Neuronal stem cell (in vitro differentiated cells): ENCODE measurements at places on chromosomes 13 and 19.

GRCh38 chr19:33679696-33680095, 57.9 kb downstream of the CHST8 start:
- DNase-seq, result no peak

DNA sequence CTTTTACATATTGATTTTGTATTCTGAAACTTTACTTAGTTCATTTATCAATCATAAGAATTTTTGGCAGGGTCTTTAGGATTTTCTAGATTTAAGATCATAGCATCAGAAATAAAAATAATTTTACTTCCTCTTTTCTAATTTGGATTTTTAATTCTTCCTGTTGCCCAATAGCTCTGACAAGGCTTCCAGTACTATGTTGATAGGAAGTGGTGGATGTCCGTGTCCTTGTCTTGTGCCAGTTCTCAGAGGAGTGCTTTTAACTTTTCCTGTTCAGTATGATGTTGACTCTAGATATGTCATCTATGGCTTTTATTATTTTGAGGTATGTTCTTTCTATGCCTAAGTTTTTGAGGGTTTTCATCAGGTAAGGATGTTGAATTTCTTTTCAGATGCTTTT, 7.7 kb upstream of the KIR2DL4 start:
- no peak for DNase-seq

DNA sequence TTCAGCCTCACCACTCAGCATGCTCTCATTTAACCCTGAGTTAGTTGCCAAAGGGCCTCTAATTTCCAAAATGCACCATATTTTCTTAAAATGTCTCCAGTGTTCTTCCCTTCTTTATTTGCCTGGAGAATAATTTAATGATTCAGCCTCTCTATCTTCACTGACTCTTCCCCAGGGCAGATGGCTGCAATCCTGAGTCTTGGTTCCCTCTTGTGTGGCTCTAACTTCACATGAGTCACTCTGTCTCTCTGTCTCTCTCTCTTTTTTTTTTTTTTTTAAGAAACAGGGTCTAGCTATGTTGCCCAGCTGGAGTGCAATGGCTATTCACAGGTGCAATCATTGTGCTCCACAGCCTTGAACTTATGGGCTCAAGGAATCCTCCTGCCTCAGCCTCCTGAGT, 251.4 kb downstream of the VWA8 start:
- no peak for DNase-seq

GRCh38 chr19:8641908-8642547, 11.6 kb downstream of the NFILZ start:
- no peak for DNase-seq

DNA sequence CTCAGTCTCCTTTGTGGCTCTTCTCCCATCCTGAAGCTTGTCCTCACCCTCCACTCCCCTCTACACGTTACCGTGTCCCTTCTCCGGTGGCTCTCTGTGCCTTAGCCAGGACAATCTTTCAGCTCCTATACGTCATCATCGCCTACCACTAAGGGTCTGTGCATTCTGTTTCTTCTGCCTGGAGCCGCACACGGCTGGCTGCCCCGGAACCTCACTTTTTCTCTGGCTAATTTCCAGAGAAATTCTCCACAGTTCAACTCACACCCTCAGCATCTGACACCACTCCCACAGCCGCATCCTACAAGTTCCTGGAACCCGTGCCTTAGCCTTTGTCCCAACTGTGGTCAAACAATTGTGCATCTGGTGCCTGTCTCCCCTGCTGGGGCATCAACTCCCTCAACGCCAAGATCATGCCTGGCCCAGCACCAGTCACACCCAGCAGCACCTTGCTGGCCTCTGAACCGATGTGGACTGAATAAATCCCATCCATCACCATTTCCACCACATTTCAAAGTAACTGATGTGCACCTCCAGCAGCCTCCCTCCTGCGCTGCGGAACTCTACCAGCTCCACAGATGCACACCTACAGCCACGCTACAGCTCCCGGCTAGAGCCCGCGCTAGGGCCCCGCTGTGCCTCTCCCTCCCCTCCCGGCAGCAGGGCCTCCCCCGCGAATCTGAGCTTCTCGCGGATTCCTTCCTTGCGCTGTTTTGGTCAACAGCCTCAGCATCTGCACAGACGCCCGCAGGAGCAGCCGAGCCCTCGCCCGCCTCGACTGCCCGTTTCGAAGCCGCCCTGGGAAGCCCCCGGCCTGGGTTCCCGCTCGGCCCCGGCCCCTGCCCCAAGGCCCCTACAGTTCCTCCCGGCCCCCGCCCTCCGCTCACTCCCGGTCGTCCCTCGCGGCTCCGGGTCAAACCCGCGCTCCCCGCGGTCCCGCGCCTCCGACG, 689 bp downstream of the DCUN1D2 start:
- peak; percentile 17 for DNase-seq

GRCh38 chr19:42290523-42291434, 11.2 kb upstream of the PRR19 start:
- DNase-seq, result no peak

DNA sequence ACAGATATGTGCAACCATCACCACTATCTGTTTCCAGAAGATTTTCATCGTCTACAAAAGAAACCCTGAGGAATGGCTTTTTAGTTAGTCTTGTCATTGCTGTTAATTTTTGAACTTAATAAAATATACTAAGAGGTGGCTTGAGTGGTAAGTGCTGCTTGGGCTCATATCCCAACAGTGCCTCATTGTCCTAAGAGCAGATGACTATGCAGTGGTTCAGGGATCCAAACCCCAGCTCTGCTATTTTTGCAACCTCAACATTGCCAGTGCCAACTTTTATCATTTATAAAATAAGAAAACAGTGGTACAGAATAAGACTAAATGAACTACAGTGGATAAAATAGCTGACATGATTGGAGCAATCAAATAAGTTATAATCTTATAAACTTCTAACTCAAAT, 123.2 kb upstream of the SLC7A1 start:
- DNase-seq, result no peak

GRCh38 chr13:113736258-113736731, 22.7 kb upstream of the TMEM255B start:
- DNase-seq, result no peak

GRCh38 chr13:88429862-88430261, 758.7 kb downstream of the SLITRK5 start:
- no peak for DNase-seq
